ENCODE measurements at places on chromosomes 12 and 14.

DNA sequence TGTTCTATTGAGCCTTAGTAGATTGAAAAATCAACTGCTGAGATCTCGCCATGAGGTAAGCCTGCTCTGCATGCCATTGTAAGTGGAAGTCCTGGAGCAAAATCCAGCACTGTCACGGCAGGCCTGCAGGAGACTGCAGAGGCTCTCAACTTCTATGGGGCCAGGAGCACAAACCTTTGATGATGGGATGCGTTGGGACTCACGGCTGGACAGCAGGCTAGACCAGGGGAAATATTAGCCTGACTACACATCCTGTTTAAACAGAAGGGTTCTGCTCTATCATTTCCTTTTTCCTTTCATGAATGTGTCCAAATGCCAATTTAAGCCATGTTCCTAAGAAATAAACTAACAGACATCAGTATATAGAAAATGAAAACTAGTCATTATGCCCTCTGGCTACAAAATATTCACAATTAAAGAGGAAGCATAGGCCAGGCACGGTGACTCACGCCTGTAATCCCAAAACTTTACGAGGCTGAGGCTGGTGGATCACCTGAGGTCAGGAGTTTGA is 33.9 kb upstream of the RASSF8 start:
- no peak for DNase-seq

GRCh38 chr12:106249411-106250135 is 1.8 kb upstream of the CKAP4 start:
- DNase-seq = no peak

GRCh38 chr12:120324841-120325417 is 2.6 kb downstream of the PLA2G1B start:
- no peak for DNase-seq

- DNase-seq = no peak
Observed at GRCh38 chr14:75562089-75562488, 16.3 kb upstream of the FLVCR2 start.

- no peak for DNase-seq
Observed at GRCh38 chr12:32270818-32271710, 128.3 kb upstream of the FGD4 start.

All from stimulated activated CD8-positive, alpha-beta memory T cell treated with anti-CD3 and anti-CD28 coated beads, Interleukin-2, amount 100 ng/mL, for 1 hour (primary cell).